Right lung (tissue), 10 donors: ENCODE measurements at places on chromosomes 12 and 14.

GRCh38 chr14:99360774-99361595 is 89.0 kb upstream of the BCL11B start:
- no peak for DNase-seq

DNA sequence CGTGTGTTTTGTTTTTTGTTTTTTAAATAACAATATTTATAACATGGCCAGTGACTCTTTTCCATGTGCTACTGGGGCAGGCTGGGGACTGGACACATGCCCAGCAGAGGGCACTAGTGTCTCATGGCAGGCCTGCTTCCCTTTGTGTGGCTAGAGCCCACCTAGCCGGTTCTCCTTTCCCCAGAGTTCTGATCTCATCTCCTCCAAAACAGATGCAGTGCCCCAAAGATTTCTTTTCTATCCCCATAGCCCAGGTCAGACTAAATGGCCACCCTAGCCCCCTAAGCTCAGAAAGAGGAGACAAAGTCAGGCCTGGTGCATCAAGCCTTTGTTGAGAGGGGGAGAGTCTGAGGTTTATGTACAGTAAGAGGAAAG is 21.2 kb downstream of the PRPF40B start:
- peak; percentile 70 for DNase-seq

DNA sequence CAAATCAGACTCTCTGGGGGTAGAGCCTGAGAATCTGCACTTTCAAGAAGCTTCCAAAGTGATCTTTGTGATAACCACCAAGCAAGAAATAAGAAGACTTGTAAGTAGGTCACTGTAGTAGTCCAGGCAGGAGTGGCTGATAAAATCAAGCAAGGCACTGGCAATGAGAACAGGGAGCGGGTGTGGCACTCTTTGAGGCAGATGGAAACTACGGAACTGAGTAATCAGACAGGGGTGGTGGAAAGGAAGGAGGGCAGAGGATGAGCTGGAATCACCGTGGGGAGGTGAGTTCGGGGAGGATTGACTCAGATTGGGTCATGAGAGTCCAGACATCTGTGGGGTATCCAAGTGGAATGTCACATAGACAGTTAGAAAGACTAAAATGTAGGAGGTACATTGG is 44.4 kb upstream of the PLXNC1 start:
- DNase-seq: no peak

GRCh38 chr14:46519121-46519520 is 132.5 kb downstream of the RPL10L start:
- peak; percentile 3 for DNase-seq

DNA sequence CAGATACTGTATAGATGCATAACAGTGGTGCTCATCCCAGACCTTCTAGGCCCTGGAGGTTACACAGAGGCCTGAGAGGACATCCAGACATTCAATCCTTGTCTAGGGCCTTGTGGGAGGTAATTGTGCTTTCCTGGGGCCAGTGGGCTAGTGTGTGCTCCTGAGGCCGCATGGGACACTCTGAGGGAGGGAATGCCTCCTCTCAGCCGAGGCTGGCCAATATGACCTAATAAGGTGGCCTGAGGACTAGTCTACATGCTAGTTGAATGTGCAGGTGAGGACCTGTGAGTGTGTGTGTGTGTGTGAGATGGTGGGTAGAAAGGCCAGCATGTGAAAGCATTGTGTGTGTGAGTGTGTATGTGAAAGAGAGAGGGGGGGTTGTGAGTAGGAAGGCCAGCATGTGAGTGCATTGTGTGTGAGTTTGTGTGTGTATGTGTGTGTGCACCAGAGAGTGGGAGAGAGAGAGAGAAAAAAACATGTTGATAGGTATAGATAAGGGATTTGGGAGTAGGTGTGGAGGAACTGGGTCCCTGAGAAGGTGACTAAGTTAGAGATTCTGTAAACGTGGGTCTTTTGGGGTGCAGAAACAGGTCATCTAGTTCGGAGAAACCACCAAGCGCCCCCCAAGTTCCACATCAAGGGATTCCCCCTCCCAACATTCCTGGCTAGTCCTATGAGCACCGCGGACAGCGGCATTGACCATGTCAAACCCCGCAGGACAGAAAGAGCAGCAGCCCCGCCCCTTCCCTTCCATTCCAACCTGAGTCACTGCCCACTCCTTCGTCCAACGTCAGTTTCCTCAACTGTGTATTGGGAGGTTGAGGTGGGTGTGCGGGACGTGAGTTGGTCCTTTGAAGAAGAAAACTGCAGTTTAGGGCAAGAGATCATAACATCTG is 9.7 kb upstream of the KRT81 start:
- no peak for DNase-seq

GRCh38 chr12:47949441-47950341 is 13.7 kb upstream of the TMEM106C start:
- DNase-seq: peak; percentile 55

GRCh38 chr12:111249757-111250156 is 119.1 kb downstream of the PHETA1 start:
- DNase-seq: no peak

GRCh38 chr12:70059373-70059772 is 183.9 kb upstream of the CNOT2 start:
- DNase-seq: no peak

GRCh38 chr12:16163146-16163545 is 114.3 kb downstream of the SLC15A5 start:
- no peak for DNase-seq

GRCh38 chr12:93390549-93391297 is 13.0 kb downstream of the NUDT4 start:
- DNase-seq: no peak

DNA sequence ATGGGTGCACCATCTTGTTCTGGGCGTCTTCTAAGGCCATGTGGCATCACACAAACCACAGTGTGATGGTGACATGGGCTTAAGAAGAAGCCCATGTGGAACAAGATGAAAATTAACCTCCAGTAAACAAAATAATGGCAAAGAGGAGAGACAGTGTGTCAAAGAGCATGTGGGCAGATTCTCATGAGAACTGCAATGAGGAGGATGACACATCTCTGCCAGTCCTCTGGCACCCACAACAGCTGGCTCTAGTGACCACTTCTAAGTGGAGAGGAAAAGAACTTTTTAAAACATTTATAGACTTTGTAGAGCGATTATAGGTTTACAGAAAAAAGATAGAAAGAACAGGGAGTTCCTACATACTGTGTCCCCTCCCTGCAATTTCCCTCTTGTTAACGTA is 401.4 kb downstream of the ATP23 start:
- DNase-seq: no peak

- DNase-seq: no peak
Measured at GRCh38 chr14:64756712-64757111, 52.5 kb downstream of the PLEKHG3 start.

DNA sequence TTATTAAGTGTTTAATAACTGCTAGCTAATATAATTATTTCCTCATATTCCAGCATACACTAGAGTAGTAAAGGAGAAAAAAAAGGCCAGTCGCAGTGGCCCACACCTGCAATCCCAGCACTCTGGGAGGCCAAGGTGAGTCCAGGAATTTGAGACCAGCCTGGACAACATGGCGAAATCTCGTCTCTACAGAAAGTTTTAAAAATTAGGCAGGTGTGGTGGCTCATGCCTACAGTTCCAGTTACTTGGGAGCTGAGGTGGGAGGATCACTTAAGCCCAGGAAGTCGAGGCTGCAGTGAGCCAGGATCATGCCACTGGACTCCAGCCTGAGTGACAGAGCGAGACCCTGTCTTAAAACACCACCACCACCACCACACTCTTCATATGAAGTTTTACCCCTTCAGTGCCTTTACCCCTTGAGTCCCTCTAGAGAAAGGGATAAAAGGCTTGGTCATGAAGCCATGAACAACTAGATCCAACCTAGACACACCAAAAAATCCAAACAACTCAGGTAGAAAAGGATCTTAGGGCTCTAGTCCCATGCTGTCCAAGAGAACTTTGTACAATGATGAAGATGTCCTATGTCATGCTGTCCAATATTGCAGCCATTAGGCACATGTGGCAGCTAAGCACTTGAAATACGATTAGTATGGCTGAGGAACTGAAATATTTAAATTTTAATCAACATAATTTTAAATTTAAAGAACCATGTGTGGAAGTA is 29.6 kb downstream of the ATXN2 start:
- DNase-seq: no peak

- DNase-seq: no peak
Measured at GRCh38 chr12:102528111-102528510, 47.7 kb upstream of the IGF1 start.

- no peak for DNase-seq
Measured at GRCh38 chr14:80560800-80561657, 349.7 kb upstream of the DIO2 start.

GRCh38 chr12:81416571-81416970 is 338.7 kb downstream of the ACSS3 start:
- no peak for DNase-seq
